ENCODE measurements at places on chromosomes 2 and 18.

DNA sequence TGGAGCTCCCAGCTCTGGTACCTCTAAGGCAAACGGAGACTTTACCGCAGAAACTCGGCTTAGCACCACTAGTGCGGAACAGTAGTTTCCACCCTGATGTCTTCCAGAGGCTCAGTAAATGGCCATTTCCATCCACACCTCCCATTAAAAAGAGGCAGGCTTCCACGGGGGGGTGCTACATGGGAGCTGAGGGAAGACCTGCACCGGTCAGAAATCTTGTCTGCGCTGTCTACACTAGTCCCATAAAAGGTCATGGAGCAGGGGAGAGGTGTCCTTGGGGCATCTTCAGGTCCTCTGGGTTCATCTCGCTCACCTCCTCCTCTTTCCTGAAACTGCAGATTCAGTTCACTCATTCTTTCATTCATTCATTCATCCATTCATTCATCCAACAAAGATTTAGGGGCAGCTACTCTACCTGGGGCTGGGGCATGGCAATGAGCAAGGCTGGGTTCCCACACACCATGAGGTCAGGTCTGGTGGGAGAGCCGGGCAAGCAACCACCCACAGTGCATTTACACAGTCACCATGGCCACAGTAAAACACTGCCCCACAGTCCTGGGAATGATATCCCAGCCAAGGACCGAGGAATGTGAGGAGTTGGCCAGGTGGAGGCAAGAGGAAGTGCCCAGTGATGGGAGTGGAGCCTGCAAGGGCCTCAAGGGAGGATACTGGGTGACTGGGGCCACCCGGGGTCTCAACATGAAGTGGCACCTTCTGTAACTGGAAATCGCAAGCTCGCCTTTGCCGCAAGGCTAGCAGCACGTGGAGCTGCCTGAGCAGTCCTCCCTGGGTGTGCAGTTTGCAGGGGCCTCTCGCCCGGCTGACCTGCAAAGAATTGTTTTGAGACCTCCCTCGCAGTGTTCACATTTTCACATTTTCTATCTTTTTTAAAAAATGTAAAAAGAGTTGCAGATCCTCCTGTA lies 180.2 kb upstream of the RAB6C start:
- no peak for DNase-seq

DNA sequence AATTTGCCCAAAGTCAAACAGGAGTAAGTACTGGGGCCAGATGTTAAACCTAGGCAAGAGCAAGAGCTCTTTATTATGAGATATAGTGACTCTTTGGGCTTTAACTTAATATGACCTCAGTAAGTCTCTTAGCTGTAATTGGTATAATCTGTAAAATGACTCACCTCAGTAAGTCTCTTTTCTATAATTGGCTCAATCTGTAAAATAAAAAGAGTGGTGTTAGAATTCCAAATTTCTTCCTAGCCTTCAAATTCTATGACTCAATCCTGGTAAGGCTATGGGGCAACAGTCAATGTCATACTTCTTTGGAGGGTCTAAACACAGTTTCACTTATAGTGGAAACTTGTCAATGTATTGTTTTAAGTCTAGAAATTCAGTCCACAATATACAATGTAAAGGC lies 1608.9 kb upstream of the PIK3C3 start:
- no peak for DNase-seq

DNA sequence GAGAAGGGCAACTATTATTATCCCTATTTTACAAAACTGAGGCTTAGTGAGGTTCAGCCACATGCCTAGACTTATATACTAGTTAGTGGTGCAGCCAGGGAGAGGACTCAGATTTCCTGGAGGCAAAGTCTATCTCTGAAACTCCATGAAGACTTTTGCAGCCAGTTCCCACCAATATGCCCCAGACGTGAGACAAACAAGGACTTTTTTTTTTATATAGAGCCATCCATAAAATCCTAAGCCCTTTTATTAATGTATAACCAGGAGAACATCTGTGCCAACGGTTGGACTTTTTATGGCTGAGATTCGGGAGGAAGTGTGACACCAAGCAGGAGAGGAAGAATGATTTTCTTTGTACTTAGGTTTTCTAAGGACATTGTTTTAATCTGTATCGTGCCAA lies 29.9 kb downstream of the LIPG start:
- no peak for DNase-seq

- no peak for DNase-seq
These were observed 8.5 kb upstream of the TWIST2 start for GRCh38 chr2:238839428-238839827.

DNA sequence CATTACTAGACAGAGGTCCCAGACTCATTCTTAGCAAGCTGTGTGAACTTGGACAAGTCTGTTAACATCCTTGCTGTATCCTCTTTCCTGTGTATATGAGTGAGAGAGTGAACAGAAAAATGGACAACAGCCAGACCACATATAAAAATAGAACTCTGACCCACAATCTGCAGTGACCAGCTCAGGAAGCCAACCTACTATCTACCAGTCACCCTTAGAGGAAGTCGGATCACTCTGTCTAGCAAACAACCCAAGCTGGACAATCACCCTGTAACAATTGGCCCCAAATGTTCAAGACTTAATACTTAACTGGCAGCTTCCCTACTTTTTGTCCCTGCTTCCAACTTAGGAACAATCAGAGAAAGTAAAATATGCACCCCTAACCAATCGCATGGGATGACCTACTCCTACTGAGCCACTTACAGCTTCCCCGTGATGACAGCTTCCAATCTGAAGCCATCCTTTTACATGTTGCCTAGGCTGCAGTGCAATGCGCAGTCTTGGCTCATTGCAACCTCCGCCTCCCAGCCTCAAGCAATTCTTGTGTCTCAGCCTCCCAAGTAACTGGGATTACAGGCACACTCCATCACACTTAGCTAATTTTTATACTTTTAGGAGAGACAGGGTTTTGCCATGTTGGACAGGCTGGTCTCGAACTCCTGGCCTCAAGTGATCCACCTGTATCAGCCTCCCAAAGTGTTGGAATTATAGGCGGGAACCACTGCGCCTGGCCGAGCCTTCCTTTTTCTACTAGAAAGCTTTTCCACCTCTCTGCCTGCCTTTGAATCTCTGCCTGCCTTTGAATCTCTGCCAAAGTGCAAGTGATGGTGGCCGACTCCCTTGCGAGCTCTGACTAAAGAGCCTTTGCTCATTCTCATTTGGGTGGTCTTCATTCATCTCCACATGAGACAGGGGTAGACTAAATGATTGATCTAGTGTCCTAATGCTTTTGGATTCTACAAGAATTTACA lies 158.3 kb upstream of the NDUFV2 start:
- no peak for DNase-seq

Data from thoracic aorta (tissue), 2 donors.